BJ (cell line): ENCODE measurements at places on chromosomes 1 and 21.

DNA sequence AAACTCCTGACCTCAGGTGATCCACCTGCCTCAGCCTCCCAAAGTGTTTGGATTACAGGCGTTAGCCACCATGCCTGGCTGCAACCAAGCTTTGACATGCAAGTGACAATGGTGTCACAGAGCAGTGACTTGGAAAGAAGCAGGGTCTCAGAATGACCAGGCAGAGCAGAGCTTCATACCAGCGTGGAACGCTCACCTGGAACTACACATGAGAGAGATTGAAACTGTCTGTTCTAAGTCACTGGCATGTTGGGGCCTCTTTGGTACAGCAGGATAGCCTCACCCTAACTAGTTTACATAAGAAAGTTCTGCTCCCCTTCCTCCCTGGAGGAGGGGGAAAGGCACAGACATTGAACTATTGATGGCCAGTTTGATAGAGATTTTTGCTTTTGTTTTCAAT lies 47.5 kb upstream of the ITPKB start:
- DNase-seq = no peak

- no peak for DNase-seq
Observed at GRCh38 chr1:51000160-51000559, 30.1 kb downstream of the CDKN2C start.

DNA sequence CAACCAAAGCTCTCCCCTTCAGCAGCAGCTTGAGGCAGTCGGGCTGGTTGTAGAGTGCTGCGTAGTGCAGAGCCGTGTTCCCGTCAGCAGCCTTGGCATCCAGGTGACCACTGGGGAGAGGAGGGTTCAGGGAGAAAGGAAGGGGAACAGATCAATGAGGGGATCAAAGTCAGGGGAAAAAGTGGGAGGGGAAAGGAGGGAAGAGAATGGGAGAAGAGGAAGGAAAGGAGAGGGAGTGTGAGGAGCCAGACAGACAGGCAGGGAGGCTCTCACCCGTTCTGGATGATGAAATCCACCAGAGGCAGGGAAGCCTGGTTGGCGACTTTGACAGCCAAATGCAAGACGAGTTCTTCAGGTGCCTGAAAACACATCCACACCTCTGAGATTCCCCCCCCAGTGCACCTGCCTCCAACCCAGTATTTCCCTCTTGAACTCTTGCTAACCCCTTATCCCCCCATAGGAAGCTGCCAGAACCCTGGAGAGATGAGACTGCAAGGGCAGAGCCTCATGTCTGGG lies 9.8 kb upstream of the TCEA3 start:
- DNase-seq = no peak

GRCh38 chr1:216176970-216177369 lies 246.3 kb downstream of the USH2A start:
- DNase-seq = no peak

DNA sequence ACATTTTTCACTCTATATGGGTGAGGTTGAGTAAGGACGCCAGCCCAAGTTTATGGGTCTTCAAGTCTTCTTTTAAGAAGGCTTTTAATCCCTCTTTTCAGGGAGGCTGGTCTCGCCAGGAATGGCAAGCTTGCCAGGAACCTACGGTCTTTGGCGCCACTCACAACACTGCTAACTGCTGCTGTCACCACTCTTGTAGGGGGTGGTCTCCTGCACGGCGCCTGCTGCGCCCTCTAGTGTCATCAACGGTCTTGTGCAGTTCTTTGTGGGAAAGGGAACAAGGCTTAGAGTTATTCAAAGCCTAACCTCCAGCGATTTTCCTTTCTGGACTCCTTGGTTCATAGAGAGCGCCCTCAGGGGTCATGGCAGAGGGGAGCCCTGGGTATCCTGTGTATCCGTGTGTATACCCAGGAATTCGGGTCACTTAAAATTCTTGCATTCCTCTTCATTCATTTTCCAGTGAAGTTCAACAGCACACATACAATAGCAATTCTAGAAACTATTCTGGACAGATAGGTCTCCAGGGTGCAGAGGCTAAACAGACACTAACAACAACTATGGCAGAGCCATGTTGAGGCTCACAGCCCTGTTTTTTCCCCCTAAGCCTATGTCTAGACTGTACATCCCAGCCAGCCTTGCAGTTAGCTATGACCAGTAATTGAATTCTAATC lies 392.8 kb upstream of the CAMK1G start:
- no peak for DNase-seq

DNA sequence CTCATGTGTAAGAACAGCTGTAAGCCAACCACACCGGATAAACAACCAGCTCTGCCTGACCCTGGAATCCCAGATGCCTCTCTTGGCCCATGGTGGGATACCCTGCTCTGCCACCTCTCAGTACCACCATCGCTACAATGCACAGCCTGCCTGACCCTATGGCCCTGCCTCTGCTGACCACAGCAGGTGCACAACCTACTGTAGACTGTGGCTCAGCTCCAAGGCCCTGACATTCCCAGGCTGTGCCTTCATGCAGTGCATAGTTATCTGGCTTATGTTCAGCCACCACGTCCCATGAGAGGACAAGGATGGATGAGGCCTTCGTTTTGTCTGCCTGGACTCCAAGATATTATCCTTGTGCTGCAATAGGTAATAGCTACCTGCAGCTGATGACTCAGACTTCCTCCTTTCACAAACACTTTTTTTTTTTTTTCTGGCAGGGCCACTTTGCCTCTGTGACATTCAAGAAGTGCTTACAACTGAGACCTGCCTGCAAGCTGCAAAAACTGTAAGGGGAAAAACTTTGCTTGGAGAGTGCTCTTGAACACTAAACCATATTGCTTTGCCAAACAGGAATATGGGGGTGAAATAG lies 177.7 kb downstream of the URB2 start:
- no peak for DNase-seq

DNA sequence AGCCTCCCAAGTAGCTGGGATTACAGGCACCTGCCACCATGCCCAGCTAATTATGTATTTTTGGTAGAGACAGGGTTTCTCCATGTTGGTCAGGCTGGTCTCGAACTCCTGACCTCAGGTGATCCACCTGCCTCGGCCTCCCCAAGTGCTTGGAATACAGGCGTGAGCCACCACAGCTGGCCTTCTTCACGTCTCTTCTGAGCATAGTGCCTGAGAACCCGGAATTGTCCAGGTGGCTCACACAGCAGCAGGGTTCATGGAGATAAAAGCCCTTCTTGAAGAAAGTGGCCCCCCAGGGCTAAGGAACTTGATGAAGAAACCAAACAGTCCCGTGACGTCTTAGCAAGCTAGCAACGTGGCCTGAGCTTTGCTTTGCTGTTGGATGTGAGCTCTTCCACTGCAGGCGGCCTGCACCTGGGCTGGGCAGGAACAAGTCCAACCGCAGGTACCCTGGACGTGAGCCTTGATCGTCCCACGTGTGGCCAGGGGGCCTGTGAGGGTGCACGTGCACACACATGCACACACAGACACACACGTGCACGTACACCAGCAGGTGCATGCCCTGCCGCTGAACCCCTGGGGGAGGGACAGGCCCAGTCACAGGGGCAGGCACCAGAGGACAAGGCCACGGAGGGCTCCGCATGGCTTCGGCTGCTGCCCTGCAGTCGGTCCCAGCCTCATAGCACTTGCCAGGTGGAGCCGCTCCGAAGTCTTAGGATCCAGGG lies 23.4 kb upstream of the TRAPPC10 start:
- no peak for DNase-seq

GRCh38 chr1:222420633-222421032 lies 127.3 kb downstream of the HHIPL2 start:
- DNase-seq = no peak

DNA sequence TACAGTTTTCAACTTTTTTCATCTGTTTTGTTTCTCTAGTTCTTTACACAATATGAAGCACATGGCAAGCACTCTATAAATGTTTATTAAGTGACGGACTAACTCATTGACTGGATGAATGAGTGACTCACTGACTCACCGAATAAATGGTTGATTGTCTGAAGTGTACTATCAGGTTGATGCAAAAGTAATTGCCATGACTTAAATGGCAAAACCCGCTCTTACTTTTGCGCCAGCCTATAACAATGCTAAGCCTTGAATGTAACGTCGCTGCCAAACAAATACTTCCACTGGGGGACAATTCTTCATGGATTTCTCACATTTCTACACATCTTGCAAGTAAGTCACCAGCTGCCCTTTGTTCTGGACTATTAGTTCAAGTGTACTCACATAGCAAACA lies 109.0 kb upstream of the KCTD3 start:
- no peak for DNase-seq

GRCh38 chr1:235887676-235888075 lies 21.0 kb upstream of the LYST start:
- no peak for DNase-seq

DNA sequence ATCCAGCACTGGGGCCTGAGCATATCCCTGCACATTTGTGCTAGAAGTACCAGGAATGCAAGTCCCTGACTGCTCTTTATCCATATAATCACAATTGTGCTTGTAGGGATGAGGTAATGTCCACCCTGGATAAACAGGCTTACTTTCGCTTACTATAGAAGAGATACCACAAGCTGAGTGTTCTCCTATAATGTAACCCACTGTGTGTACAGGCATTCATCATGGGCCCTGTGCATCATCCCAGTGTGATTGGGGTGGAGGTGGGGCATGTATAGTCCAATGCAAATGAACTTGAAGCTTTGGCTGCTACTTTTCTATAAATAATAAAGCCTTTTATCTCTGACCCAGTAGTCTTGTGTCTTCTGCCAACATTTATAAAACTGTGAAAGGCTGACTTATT lies 69.3 kb downstream of the MAN1A2 start:
- DNase-seq = no peak

- no peak for DNase-seq
Observed at GRCh38 chr1:228669242-228669585, 66.1 kb upstream of the RHOU start.

DNA sequence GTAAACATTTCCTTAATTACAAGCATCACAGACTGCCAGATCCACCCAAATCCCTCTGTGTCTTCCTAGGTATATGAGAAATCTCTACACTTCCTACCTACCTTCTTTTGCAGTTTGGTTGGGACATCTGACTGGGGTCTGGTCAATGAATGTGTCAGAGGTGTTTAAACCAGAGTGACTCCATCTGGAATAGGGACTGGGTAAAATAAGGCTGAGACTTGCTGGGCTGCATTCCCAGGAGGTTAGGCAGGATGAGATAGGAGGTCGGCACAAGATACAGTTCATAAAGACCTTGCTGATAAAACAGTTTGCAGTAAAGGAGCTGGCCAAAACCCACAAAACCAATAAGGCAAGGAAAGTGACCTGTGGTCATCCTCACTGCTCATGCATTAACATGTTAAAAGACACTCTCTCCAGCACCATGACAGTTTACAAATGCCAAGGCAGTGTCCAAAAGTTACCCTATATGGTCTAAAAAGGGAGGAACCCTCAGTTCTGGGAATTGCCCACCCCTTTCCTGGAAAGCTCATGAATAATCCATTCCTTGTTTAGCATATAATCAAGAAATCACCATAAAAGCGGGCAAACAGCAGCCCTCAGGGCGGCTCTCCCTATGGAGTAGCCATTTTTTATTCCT lies 87.4 kb upstream of the BACE2 start:
- DNase-seq = no peak

- DNase-seq = no peak
Observed at GRCh38 chr1:167687919-167688519, 33.8 kb upstream of the MPZL1 start.

GRCh38 chr1:188017921-188018320 lies 1189.2 kb downstream of the PLA2G4A start:
- no peak for DNase-seq

- DNase-seq = no peak
Observed at GRCh38 chr21:43895196-43895595, 30.2 kb downstream of the AGPAT3 start.

GRCh38 chr21:32120230-32120629 lies 158.6 kb downstream of the MIS18A start:
- no peak for DNase-seq

DNA sequence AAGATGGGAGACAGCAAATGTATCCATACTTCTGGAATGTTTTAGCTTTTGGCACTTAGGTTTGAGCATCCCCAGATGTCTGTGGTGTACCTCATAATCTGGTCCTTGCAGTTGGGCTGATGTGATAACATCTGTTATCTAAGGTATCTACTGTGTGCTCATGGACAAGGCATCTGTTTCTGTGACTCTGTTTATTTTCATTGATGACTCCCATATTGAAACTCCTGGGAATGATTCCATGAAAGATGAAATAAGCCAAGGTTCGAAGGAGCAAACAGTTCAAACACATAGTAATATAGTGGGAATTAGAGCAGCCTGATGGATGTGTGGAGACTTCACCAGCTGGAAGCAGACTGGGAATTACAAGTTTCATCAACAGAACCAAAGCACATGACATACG lies 20.7 kb upstream of the TRIM45 start:
- DNase-seq = peak; percentile 75

DNA sequence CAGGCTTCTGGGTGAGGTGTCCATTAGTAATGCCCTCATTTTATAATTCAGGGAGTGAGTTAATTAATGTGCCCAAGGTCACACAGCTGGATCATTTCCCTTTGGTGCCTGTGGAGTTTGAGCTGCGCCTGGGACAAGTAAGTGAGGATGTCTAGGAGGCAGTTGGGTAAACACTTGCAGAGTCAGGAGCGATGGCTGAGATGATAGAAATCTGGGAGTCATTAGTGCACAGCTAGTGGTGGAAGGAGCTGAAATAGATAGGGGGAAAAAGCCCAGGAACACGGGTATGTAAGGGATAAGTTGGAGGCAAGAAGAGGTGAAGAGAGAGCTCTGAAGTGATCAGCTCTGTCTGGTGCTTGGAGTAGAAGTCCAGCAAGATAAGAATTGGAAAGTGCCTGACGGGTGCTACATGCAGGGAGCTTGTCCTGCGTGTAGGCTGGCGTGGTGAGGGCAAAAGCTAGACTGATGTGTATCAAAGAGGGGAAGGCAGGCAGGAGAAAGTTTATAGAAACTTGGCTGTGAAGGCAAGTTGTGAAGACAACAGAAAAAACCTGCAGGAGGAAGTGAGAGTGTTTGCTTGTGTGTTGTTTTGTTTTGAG lies 1.7 kb upstream of the SCAF4 start:
- DNase-seq = no peak

DNA sequence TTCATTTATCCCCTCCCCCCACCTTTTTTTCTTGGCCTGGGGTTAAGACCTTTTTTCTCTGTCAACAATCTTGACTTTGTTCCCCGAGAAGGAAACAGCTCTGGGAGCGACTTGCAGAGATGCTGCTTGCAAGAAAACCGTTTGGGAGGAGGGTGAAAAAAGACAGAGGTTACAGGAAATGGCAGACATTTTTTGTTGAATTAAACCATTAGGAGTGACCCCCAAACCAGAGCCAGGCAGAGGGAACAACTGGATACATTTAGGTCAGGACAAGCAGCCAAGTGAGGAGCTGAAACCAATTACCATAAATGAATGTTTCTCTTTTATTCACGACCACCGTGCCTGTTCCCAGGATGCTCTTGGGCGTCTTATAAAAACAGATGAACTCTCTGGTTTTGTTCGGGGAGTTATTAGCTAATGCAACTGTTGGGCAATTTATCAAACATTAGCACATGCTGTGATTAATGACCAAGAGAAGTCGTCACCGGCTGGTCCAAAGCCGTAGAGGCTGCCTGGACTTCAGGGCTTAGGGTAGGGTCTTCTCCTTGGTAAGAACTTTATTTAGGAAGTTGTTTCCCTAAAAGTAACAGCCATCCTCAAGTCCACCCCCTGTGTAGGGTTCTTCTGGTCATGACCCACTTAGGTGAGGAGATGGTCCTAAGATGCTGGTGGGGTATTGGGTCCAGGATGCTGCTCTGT lies 141.0 kb downstream of the FOXD2 start:
- DNase-seq = no peak
